Chondrocyte (in vitro differentiated cells): ENCODE measurements at places on chromosomes 1 and 21. TPM values are rescaled to one million over a fixed set of nuclear protein-coding genes. Genes with fewer than 3 reads are reported as not detected.

- DNase-seq, result no peak
Measured at GRCh38 chr1:112546076-112546475, 37.3 kb downstream of the WNT2B start.

The OR2T33 gene
- total RNA-seq, result not detected in 3 replicates

- DNase-seq, result no peak
Measured at GRCh38 chr1:172203135-172203823, 217.2 kb upstream of the C1orf105 start.

GRCh38 chr1:36433102-36433501 is 17.1 kb downstream of the OSCP1 start:
- DNase-seq, result no peak

The LIX1L gene
- 50.3 to 57.1 TPM (median 53.0 TPM) in 3 replicates for total RNA-seq

The IL24 gene
- not detected in 3 replicates for total RNA-seq

The JAM2 gene
- 6.6 to 7.1 TPM (median 7.0 TPM) in 3 replicates for total RNA-seq

GRCh38 chr1:82540006-82540405 is 739.3 kb downstream of the ADGRL2 start:
- no peak for DNase-seq

The LRRC71 gene
- not detected in 3 replicates for total RNA-seq

The FHAD1 gene
- not detected in 3 replicates for total RNA-seq

- no peak for DNase-seq
Measured at GRCh38 chr1:230084408-230085177, 17.6 kb downstream of the GALNT2 start.

DNA sequence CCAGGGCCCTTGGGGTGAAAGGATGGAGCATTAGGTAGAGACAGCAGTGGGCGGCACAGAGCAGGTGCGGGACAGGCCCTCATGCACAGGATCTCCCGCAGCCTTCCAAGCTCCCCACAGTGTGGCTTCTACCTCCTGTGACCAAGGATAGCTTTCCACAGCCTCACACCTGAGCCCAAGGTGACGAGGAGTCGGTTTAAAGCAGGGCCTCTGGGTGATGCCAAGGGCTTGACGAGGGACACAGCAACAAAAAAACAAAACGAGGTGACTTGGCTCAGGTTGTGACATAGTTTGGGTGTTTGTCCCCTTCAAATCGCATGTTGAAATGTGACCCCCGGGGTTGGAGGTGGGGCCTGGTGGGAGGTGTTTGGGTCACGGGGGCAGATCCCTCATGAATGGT is 15.3 kb downstream of the RSPH1 start:
- no peak for DNase-seq

The DPT gene
- 11.3 to 30.2 TPM (median 13.0 TPM) in 3 replicates for total RNA-seq

The MCM3AP gene
- total RNA-seq, result 86.4 to 106 TPM (median 87.2 TPM) in 3 replicates

- no peak for DNase-seq
Measured at GRCh38 chr21:25170681-25171080, 436.6 kb downstream of the MRPL39 start.

DNA sequence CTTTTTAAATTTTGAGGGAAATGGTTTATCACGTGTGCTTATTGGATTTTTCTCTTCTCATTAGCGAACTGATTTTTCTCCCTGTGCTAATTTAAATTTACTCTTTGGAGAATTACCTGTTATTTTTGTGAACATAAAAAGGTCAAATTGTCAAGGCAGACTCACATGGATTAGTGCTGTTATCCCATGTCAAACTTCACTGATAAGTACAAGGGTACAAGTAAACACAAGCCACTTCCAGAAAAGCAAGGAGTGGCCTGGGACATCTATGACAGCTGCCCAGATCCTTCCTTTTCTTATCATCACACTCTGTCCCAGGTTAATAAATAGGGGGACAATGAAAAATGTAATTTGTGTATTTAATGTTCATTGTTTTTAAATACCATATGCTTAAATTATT is 901.2 kb downstream of the LTN1 start:
- no peak for DNase-seq

The AGPAT3 gene
- total RNA-seq, result 43.5 to 48.1 TPM (median 45.4 TPM) in 3 replicates

- no peak for DNase-seq
Measured at GRCh38 chr1:145708063-145708462, 895 bp upstream of the PDZK1 start.

The PLOD1 gene
- total RNA-seq, result 344 to 509 TPM (median 477 TPM) in 3 replicates

- no peak for DNase-seq
Measured at GRCh38 chr21:31442339-31442738, 98.3 kb upstream of the TIAM1 start.

- peak; percentile 56 for DNase-seq
Measured at GRCh38 chr1:36836916-36837315, 197.4 kb downstream of the GRIK3 start.

DNA sequence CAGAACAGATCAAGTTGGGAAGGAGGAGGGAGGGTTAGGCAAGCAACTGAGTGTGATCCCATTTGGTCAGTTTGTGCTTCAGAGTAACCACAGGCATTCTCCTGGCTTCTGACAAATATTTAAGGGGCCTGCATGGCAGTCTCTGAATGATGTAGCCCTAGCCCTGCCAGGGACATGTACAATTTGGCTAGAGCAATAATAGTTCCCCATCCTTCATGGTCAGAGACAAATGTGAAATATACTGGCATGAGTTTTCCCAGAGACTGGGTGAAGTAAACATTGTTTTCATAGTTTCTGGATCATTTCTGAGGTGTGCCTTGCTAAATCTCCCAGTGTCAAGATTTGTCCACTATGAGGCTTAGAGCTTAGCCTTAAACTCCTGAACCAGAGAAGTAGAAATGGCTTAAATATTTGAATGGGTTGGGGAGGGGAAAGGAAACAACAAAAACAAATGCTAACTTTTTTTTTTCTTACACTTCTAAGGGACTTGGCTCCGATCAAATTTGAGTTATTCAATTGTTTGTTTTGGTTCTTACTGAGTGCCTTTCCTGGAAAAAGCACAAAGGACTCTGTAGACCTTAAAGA is 42.0 kb upstream of the UBE2U start:
- DNase-seq, result no peak

The TNFRSF1B gene
- total RNA-seq, result 0.22 TPM in 1 of 3 replicates, not detected in the others

The S100A3 gene
- total RNA-seq, result 6.5 to 10.8 TPM (median 8.7 TPM) in 3 replicates

GRCh38 chr21:45768011-45768739 is 124.7 kb downstream of the PCBP3 start:
- DNase-seq, result peak; percentile 68

DNA sequence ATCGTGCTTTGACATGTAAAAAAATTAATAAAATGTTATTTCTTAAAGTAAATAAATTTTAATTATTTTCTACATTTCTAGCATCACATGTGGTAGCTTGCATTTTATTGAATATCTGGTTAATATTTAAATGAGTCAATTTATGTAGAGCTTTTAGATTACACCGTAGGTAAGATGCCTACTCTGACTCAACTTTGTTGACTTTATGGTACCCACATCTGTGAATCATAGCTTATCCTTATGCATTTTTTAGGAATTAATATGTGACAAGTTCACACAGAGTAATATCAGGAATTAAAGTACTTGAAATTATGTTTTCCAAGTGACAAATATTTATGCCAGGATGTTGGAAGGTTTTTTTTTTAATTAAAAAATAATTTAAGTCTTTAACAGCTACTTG is 120.7 kb downstream of the LEPR start:
- no peak for DNase-seq

The ROR1 gene
- 75.2 to 131 TPM (median 123 TPM) in 3 replicates for total RNA-seq

The TNFRSF9 gene
- 0.07 TPM in 1 of 3 replicates, not detected in the others for total RNA-seq

- no peak for DNase-seq
Measured at GRCh38 chr1:165678509-165678908, 19.9 kb downstream of the ALDH9A1 start.

GRCh38 chr1:66696771-66697170 is 55.5 kb upstream of the DYNLT5 start:
- DNase-seq, result no peak

GRCh38 chr1:220873087-220873486 is 6.2 kb upstream of the HLX start:
- DNase-seq, result no peak

- peak; percentile 76 for DNase-seq
Measured at GRCh38 chr1:2145946-2146835, 48.4 kb downstream of the FAAP20 start.
